ENCODE measurements at places on chromosomes 5 and 9.

DNA sequence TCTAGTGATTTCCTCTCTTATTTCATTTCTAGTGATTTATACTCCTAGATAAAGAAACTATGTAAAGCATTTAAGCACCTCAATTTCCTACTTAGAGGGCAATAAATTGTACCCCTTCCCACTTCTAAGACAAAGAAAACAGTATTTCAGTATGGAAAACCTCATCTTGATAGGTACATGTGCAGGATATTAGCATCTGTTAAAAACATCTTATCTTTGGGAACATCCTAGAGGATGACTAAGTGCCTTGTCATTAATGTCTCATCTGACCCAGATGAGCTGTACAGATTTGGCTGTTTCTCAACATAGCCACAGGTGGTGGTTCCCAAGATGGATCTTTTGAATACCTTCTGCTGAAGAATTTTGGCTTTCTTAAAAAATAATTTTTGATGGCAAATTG, 5.7 kb downstream of the MEGF10 start:
- DNase-seq, result no peak

DNA sequence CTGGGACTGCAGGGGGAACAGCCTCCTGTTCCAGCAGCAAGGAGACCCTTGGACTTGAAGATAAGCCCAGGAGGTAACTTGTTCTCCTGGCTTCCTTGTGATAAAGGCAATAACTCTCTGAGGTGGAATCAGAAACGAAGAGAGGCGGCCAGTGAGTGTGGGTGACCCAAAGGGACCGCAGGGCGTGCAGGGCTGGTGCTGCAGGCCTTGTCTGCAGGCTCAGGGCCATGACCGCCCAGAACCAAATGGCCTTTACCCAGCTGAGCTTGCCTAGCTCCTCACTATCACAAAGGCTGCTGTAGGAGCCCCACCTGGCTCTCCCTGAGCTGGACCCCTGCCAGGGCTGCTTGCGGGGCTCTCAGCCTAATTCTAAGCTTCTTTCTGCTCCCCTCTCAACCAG, 72.5 kb downstream of the NDFIP1 start:
- DNase-seq, result no peak

GRCh38 chr5:77339337-77339890, 128.9 kb downstream of the PDE8B start:
- DNase-seq, result no peak

DNA sequence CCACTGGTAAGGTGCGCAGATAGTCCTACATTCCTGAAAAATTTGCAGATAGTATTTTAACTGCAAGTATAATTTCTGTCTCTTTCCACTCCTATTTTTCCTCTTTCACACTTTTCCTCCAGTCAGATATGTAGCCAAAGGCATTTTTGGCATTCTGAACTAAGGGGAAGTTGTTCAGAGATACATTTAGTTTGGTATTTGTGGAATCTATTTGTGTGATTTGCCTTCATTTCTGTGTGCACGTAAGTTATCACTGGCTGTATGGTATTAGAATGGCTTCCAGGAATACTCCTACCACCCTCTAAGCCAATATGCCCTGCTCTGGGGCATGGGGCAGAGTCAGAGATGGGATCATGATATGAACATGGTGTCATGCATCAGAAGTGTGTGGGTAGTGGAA, 45.8 kb upstream of the GRAMD2B start:
- DNase-seq, result no peak

DNA sequence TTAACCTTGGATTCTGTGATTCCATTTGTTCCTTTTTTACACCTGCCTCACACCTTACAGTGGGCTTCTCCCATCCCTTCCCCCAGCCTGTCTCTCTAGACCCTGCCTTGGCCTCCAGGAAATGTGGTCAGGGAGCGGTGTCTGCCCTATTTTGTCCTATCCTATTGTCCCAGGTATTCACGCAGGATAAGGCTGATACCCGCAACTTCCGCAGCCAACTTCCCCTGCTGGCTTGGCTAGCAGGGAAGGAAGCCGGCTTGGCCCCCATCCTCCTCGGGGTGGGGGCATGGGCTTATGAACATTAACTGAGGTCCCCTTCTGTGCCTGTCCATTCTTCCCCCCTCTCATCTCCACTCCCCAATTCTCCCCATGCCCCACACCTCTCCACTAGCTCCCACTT, 3.5 kb downstream of the CSF1R start:
- DNase-seq, result no peak

DNA sequence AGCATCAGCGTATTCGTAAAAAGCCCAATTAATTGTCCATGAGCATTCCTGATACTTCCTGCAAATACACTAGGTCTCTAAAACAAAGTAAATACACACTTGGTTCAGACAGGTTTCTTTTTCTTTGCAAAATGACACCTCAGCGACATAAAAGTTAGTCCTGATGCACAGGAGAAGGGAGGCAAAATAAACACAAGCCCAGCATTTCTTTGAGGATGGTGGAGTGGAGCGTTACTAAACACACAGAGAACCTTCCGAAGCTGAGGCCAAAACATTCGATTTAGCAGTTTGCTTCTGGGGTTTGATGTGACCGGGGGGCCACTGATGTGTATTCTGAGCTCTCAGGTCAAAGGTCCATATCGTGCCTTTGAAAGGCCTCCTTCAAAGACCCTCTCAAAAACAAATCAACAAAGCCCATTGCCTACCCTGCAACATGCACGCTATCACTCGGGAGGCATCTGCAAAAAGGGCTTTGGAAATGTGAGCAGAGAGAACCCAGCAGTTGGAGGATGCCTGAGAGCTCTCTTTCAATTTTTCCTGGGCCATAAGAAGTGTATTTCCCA, 268.4 kb upstream of the PANK3 start:
- DNase-seq, result no peak

DNA sequence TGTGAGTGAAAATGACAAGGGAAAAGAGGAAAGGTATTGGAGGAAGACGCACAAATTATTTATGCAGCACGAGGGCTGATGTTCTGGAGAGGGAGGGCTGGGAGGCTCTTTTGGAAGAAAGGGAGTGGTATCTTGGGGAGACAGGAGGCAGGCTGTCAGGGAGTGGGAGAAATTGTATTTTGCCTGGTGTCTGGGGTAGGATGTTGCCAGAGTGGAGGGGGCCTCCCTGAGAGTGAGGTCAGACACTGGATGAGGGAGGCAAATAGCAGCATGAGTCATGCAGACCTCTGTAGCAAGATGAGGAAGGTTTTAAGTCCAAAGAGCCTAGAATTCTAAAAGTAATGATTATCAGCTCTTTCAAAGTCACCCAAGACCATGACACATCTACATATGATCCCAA, 158.0 kb downstream of the DMRT2 start:
- no peak for DNase-seq

GRCh38 chr5:145499483-145499882, 335.7 kb downstream of the PRELID2 start:
- DNase-seq, result no peak

DNA sequence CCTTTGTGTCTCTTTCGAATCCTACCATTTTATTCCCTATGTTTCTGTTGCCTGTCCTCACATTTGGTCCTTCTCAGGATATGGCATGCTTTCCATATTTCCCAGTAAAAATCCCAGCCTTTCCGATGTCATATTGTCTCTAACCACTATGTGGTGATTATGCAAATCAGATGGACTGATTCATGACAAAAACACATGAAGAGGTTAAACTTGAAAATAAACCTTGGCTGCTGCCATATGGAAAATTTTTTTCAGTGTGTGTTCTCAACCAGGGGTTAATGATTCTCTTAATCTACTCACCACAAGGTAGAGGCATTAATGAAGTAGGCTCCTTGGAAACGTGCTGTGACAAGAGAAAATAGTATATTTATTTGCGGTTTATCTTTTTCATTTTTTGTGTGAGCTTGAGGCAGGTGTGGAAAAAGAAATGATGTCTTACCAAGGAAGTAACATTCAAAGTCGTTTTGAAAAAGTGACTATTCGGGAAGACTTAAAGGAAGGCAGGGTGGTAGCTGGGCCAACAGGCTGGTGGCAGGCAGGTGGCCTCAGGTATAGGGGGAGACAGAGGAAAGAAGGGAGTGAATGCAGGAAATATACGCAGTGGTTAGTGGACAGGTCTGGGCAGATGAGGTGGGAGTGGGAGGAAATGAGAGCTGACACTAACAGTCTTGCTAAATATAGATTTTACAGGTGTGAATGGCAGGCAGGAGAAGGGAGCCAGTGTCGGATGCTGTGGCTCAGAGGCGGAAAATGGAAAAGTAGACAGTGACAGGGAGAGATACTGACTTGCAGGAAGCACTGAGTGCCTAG, 46.2 kb downstream of the DMRT2 start:
- no peak for DNase-seq

GRCh38 chr9:128383791-128384190, 12.6 kb downstream of the URM1 start:
- DNase-seq, result no peak

DNA sequence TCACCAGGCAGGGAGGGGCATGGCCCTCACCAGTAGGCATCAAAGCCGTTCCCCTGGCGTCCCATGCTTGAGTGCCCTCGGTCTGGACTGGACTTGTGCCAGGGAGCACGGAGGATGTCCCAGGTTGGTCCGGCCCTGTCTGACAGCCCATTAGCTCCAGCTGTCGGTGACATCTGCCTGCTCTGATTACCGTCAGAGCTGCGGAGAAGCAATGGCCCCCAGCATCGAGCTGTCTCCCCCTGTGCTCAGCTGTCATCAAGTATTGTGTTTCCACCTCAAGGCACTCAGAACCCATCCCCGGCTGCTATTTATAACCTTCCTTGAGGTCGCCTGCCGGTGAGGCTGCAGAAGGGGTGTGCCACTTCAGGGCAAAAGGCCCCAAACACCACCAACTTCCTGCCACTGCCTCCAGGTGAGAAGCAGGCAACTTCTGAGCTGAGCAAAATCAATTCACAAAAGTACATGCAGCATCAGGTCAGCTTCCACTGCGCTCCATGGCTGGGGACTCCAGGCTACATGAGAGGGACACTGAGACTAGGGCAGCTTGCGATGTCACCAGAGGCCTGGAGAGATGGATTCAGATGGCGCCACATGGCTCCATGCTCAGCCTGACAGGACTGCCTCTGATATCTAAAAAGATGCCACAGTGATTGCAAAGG, 142.7 kb downstream of the C5orf15 start:
- peak; percentile 33 for DNase-seq

DNA sequence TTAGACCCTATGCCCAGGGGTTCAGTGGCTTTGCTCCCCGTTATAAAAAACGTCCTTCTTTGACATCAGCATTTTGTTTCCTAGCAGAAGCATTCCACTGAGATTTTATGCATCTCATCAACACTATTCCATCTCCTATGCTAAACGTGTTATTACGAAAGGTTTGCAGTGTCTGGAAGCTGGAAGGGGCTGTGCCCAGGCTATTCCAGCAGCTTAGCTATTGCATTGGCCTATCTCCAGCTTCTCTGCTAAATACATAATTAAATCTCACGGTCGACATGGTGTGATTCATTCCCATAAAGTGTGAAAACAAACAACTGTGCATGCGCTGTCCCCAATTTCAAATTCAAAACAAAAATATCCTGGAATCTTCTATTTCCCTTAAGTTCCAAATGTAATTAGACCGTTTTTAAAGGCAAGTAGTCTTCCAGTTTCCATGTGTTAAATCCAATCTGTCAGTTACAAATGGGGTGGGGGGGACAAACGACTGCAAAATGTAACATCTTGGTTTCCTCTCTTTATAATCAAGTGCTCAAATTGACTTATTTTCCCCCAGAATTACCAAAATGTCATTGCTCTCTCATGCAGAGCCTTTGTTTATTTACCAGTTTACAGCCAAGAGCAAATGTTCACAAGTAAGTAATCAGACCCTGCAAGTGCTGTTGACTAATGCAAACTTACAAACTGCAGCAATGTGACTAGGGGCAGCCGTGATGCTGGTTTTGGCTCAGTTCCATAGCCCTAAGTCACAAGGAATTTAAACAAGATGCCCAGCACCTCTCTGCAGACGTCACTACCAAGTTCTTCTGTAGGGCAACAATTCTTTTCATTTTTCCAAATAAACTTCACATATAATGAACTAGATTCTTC, 212.3 kb upstream of the RORB start:
- no peak for DNase-seq

DNA sequence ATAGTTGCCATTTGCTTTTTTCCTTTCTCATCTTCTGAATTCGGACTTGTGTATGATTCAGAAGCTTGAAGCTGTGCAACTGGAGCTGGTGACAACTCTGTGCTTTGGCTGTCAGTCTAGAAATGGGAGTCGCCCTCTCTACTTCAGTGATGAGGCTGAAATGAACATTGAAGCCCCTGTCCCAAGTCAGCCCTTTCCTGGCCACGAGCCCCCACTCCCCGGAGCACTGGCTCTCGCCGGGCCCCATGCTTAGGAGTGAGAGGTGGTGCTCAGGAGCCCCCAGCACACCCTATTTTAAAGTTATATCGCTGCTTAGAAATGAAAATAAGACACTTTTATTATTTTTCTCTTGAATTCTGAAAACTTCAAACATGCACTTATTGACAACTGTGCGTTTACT, 66.0 kb downstream of the PSMB7 start:
- no peak for DNase-seq

DNA sequence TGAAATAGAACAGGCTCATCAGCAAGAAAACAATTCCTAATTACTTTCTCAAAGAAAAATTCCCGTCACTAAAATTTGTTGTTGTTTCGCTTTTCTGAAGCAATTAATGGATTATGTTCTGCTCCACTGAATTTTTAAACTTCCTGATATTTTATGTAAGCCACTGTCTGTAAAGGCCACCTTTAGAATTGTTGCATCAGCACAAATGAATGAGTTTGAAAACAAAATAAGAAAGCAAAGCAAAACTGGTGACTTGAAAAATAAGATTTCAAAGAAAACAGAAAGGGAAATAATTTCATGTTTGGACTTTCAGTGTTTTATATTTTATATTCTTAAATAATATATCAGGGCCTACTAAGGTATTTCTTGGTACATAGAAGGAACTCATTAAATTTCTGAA, 636.3 kb upstream of the TYRP1 start:
- no peak for DNase-seq

DNA sequence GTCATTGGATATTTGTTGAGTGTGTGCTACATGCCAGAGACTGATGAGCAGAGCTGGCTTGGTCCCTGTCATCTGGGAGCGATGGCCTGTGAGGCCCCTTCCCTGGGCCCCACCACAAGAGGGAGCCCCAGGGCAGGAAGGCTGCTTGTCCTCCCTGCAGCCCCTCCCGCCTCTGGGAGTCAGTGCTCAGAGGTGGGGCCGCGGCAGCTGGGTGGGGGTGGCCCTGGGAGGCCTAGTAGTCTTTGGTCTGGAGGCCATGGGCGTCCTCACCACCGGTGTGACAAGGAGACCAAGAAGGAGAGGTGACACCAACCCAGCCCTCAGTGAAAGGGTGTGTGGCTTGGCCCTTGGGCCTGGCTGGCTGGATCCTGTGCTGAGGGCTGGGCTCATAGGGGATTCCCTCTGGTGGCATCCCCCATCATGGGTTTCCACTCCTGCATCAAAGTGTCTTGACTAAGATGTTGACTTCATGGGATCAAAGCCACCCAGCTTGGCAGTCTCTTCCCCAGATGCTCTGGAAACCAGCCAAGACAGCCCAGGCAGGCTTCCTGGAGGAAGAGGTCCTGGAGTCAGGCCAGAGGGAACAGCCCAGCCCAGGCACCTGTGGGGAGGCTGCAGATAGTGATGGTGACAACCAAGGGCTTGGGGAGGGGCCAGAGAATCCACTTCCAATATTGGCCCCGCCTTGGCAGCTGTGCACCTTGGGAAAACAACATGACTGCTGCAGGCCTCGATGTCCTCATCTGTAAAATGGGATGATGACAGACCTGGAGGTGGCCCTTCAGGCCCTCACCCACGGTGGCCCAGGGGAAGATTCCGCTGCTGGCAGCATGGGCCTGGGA, 166.7 kb downstream of the GAPVD1 start:
- DNase-seq, result no peak

Data from CD4-positive, alpha-beta T cell treated with Interleukin-12 subunit alpha and Interleukin-12 subunit beta, for 1 hour (primary cell).